AG10803 (cell line): ENCODE measurements at places on chromosomes 3 and 15.
A peak's percentile ranks its signal among the peaks of the same experiment; 100 is the strongest.

DNA sequence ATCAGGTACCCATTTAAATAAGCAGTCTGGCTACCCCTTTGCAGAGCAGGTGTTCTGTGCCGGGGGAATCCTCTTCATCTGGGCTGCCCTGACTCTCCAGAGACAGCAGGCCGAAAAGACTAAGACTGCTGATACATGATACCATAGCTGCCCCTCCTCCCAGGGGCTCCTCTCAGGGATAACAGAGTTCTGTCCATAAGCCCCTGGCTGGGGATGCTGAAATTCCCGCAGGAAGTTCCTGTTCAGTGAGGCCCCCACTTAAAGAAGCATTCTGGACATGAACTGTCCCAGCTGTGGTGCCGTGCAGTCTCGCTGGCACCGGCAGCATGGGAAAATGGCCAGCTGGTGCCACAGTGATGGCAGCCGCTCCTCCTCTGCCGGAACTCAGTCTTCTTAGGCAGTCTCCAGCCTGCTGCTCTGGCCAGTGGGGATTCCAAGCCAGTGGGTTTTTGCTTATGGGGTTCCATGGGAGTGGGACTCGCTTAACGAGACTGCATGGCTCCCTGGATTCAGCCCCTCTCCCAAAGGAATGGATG is 1026.2 kb downstream of the NAALADL2 start:
- no peak for DNase-seq

DNA sequence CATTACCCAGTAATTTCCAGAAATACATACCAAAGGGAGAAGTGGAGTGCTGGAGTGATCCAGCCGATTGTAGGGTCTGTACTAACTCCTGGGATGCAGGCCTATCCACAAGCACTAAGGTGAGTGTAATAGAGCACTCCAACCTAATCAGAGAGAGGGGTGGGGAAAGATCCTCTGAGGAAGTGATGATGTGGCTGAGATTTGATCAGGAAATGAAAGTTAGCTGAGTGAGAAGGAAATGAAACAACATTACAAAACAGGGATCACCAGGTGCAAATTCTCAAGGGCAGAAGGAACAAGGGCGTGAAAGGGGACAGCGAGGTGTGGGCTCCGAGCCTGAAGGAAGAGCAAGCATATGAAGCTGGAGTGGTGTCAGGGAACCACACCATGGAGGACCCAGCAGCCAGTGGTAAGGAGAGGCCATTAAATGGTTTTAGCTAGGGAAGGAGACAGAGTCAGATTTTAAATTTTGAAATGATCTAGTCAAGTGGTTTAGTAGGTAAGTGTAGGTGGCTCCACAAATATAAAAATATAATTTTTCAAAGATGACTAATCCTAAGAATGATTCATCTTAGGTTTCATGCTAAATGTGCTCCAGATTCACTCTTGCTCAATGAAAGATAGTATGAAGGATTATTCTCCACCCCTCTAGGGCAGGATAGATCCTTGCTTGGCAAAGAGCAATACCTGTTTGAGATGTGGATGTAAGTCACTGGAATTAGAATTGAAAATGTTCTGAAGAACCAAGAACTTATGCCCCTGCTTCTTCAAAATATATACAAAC is 348.7 kb downstream of the TBL1XR1 start:
- no peak for DNase-seq

DNA sequence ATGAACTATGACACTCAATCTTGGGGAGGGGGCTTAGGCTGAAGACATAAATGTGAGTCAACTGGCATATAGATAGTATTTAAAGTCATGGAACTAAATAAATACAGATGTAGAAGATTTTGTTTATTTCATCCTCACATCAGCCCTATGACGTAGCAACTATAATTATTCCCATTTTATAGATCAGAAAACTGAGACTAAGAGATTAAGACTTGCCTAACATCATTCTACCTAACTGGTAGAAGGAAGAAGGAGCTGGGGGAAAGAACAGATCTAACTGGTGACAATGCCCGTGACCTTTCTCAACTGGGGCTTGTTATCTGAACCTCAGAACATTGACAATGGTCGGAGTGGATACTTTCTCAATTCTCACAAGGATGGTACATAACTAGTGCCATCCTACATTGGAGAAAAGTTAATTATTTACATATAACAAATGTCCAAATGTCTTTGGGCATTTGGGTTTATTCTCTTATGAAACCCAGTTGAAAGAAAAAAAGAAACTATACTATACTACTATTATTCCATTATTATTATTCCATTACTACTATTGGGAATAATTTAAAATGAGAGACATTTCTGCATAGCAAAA is 10.4 kb downstream of the HERC1 start:
- DNase-seq: no peak

DNA sequence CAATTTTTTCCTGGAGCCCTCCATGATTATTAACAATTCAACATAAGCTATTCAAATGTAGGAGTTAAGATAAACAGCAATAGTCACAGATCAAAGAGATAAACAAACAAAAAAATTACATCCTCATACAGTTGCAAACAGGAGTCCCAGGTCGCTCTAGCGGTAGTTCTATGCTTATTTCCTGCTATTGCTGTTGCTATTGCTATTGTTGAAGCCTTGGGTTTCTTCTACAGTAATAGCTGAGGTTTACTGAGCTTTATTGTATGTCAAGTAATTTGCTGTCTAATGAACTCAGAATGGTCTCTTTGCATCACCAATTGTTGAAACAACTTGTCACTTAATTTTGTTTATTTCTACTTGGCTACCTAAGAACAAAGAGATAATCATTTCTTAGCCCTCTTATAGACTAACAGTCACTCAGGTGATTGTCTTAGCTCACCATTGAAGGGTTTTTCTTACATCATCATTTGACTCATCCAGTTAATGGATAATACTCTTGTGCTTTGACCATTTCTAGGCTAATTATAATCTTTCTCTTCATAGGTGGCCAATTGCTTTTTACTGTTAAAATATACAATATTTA is 654.6 kb downstream of the MECOM start:
- no peak for DNase-seq

DNA sequence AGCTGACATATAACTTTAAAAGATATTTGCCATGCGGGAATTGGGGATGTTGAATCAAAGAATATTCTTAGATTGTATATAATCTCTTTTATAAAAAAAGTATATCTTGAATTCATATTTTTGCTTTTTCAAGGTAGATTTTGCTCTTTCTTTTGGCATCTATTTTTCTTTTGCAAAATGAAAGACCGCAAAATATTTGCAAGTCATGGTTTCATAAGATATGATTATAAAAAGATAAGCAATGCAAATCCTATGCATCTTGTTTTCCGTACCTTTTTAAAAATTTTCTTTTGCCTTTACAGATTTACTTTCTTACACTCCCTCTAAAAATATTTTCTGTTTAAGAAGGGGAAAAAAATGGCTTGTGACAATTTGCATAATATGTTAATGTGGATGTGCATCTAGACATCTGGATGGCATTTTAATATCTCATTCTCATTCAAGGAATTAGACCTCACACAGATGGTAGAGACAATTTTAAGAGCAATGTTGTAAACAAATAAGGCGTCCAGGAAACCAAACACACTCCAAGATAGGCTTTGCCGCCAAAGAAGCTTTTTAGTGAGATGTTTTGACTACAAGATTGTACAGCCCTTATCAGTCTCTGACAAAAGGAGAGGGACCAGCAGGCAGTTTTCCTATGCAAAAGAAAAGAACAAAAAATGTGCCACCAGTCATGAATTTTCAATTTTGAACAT is 371.1 kb downstream of the CHL1 start:
- DNase-seq: no peak

DNA sequence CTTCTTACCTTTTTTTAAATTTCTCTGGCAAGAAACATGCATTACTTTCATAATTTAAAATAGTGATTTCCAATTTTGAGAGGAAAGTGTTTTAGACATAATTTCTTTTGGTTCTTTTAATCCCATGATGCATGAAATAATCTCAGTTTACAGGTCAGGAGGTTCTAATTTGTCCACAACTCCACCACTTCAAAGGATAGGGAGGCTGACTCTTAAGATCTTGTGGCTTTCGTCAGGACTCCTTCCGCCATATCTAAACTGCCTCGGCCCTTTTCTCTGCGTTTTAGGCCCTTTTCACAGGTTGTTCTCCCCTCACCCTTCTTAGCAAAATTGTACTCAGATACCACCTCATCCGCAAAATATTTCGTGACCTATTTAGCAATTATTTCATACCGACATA is 8.0 kb downstream of the DYNC1LI1 start:
- DNase-seq: no peak

DNA sequence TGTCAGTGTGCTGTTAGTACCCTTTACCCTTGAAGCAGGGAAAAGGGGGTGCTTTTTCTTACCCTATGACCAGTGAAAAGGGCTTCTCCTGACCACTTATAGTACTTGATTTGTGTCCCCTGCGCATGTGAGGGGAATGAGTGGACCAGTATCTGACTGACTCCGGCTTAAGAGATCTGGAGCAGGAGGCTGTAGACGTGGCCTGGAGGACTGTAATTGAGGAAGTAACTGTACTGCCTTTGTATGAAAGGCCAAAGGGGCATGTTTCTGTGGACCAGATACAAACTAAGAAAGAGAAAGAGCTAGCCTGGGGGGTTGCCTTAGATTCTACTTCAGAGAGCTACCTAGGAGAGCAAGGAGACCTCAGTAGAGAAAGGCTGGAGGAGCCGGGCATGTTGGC is 89.9 kb upstream of the TBL1XR1 start:
- DNase-seq: no peak

DNA sequence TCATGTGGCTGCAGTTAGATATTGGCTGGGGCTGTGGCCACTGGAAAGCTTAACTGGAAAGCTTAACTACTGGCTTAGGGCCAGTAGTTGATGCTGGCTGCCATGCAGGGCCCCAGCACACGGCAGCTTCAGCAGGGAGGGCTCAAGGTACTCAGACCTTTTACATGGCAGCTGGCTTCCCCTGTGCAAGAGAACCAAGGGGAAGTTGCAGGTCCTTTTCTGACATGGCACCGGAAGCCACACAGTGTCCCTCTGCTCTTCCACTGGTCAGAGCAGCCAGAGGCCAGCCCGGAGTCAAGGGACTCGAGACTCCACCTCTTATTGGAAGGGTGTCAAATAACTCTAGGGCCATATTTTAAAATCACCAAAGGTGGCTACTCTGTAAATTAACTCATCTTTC is 24.5 kb downstream of the CCR9 start:
- DNase-seq: no peak

DNA sequence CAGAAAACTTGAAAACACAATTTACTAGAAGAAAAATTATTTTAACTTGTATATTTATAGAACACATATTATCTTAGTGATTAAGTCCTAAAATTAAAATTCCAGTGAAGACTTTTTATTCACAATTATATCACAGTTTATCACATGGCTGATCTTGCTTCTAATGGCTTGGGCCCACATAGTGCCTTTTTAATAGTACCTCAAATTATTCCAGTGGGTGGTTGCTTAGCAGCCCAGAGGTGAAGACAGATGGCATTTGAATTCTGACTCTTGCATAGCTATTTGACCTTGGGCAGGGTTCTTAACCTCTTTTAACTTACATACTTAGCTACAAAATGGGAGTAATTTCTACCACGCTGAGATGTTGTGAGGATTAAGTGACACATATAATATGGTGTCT is 214.7 kb upstream of the SGO1 start:
- no peak for DNase-seq

GRCh38 chr15:40847223-40847961 is 3.5 kb downstream of the SPINT1 start:
- DNase-seq: no peak

GRCh38 chr15:58931987-58932588 is 1.4 kb downstream of the SLTM start:
- DNase-seq: peak; percentile 70

- no peak for DNase-seq
Measured at GRCh38 chr3:152937234-152937633, 102.3 kb downstream of the P2RY1 start.

DNA sequence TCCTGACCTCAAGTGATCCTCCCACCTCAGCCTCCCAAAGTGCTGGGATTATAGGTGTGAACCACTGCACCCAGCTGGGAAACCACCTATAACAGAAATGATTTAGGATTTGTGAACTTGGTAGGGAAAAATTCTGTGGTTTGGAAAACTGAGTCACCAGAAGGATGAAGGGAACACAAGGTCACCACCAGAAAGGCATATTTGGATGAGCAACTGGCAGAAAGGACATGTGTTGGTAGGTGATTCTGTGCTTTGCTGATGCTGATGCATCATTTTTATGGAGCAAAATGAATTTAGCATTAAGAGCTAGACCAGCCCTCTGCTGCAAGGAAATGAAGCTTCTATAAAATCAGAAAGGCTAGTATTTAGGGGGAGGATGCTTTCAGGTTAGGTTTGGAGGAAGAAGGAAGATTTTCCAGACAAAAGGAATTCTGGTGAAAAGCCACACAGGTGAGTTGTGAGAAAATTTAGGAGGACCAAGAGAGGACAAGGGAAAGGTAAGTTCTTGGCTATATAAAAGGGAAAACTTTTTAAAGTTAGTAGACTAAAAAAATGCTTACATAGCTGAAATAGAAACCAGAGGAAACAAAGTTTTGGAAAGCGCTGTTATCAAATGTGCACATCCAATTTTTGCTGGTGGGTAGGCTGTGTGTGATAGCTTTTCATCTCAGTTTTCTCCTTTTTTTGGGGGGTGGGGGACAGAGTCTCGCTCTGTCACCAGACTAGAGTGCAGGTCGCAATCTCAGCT is 3.6 kb downstream of the PXK start:
- DNase-seq: peak; percentile 89

GRCh38 chr3:186772281-186772694 is 11.1 kb upstream of the EIF4A2 start:
- no peak for DNase-seq

DNA sequence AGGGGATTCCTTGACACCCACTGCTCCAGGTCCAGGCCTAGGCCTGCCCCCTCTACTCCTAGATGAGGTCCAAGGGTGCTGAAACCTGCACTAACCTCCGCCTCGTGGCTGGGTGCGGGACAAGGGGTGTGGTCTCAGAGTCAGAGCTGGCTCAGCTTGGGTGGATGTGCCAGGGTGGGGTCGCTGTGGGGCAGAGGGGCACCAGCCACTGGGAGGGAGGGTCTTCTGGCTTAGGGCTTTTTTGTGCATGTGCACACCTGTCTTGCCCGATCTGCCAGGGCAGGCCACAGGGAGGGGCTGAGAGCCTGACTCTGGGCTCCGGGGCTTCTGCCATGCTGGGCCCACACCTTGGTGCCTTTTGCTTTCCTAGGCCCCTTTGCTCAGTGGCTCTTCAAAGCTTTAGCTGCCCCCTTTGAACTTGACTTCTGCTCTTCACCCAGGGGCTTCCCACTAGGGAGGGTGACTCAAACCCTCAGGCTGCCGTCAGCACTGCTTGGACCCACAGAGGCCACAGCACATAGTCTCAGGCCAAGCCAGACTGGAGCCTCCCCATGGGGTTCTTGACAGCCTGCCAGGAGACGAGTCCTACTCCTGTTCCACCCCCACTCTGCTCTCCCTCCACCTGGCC is 73.0 kb downstream of the KLF13 start:
- no peak for DNase-seq

- peak; percentile 18 for DNase-seq
Measured at GRCh38 chr3:29649815-29650547, 369.1 kb downstream of the RBMS3 start.
